Stimulated activated CD4-positive, alpha-beta T cell treated with anti-CD3 and anti-CD28 coated beads, Interleukin-1b, Interleukin-23, amount 100 ng/mL, for 1 hour (primary cell): ENCODE measurements at places on chromosomes 4 and X.

- no peak for DNase-seq
Observed at GRCh38 chr4:135238940-135239339, 1037.4 kb upstream of the PABPC4L start.

- no peak for DNase-seq
Observed at GRCh38 chr4:76386566-76387305, 34.2 kb downstream of the CCDC158 start.

DNA sequence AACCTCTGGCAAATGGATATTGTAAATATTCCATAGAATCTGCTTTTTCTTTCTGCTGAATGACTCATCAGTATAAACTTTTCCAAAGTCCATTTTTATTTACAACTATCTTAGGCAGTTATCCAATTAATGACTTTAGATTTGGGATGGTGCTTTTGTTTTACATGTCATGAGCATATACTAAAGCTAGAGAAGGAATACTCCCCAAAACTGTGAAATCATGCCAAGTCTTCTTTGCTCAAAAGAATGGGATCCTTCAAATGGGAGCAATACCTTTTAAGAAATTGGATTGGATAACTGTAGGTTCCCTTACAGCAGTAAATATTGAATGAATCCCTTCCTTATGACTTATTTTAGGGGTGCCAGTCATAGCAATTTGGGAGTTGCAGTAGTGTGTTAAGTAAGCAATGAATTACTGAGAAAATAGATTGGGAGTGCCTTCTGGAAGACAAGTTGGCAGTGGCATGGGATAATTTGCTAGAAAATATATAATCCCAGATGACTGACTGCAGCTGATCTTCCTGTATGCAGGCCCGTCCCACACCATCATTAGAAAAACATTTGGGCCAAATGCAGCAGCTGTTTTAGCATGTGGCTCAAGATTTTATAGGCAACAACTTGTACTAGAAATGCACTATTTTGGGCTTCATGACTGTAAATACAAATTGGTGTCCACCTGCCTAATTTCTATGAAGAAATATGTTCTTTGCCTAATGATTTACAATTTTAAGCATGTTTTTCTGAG is 2.8 kb downstream of the TMPRSS11D start:
- no peak for DNase-seq

DNA sequence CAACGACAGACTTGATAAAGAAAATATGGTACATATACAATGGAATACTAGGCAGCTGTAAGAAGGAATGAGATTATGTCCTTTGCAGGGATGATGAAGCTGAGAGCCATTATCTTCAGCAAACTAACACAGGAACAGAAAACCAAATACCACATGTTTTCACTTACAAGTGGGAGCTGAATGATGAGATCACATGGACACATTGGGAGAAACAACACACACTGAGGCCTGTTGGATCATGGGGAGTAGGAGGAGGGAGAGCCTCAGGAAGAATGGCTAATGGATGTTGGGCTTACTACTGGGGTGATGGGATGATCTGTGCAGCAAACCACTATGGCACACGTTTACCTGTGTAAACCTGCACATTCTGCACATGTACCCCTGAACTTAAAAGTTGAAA is 209.7 kb downstream of the SPRY1 start:
- DNase-seq = no peak

GRCh38 chr4:2931512-2932301 is 31.5 kb downstream of the NOP14 start:
- DNase-seq = no peak
